ENCODE measurements at places on chromosomes 6 and 20. TPM values are rescaled to one million over a fixed set of nuclear protein-coding genes. Genes with fewer than 3 reads are reported as not detected.

DNA sequence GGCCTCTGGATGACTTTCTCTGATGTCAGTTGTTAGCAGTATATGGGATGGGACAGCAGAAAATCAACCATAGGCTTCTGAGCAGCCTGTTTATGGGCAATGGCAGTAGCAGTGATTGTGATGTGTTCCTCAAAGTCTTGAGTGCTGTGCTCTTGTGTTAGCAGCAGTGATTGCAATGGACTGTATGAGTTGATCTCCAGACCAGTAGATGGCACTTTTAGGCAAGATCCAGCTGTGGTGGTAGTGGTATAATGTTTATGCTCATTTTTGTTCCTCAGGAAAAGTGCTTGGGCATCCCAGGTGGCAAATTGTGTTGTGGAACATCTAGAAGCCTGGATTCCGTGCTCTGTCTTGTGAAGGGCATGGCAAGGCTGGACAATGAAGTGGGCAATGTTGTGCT, 181.6 kb upstream of the SYNCRIP start:
- DNase-seq, result no peak

SPEF1 gene
- 2.3 TPM for polyA plus RNA-seq

- DNase-seq, result no peak
Measured at GRCh38 chr6:25560865-25561264, 91.2 kb upstream of the SCGN start.

- no peak for DNase-seq
Measured at GRCh38 chr6:99933129-99933528, 60.9 kb downstream of the MCHR2 start.

DNA sequence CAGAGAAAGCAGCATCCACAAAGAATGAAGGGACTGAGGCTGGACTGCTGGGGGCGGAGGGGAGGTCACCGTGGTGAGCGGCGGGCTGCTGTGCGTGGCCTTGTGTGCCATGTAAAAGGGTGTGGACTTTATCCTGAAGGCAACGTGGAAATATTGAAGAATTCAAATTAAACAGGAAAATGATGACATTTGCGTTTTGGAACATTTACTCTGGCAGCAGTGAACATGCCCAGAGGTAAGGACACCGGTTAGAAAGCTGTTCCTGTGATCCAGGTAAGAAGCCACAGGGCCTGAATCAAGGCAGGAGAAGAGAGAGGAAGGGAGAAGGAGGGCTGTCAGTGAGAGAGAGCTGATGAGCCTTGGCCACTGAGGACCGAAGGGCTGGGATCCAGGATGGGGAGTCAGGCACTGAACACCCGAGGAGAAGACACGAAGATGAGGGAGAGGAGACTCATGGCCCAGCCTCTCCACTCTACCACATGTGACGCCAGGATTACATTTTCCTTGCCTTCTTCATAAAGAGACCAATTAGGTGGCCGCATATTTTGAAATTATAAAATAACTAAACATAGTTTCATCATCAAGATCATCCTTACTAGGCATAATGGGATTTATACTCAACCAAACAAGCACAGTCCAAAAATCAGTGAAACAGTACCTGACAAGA, 58.4 kb downstream of the TRAM2 start:
- no peak for DNase-seq

- DNase-seq, result no peak
Measured at GRCh38 chr6:108518714-108519576, 41.8 kb upstream of the FOXO3 start.

Measured in renal pelvis (tissue), 12 donors.